HS-27A (cell line): ENCODE measurements at places on chromosomes 5 and 9.

- no peak for DNase-seq
Measured at GRCh38 chr5:161305601-161306000, 240.9 kb downstream of the GABRB2 start.

DNA sequence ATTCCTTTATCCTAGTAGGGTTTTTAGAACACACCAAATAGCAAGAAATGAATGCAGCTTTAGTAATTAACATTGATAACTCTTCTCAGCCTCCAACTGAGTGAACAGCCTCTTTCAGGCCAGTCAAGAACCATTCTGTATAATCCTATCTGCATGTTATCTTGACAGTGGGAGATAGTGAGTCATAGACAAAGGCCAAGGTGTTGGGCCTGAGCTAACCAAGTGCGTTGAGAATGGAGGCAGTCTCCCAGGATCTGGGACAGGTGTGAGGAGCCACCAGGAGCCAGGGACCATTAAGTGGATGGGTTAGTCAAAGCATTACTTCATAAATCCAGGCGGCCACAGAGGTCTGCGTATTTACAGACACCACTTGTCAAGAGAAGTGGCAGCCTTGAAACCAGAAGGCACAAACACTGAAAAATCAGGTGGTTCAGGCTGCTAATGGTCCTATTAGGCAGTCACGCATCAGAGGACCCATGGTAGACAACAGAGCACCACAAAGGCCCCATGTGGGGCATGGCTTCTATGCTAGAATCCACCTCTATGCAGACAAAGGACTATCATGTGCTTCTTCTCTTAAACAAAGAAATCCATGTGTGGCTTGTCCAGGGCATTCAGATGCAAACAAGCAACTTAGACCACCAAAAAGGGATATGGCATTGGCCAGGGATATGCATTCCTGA, 409.7 kb upstream of the PIK3R1 start:
- DNase-seq, result no peak

DNA sequence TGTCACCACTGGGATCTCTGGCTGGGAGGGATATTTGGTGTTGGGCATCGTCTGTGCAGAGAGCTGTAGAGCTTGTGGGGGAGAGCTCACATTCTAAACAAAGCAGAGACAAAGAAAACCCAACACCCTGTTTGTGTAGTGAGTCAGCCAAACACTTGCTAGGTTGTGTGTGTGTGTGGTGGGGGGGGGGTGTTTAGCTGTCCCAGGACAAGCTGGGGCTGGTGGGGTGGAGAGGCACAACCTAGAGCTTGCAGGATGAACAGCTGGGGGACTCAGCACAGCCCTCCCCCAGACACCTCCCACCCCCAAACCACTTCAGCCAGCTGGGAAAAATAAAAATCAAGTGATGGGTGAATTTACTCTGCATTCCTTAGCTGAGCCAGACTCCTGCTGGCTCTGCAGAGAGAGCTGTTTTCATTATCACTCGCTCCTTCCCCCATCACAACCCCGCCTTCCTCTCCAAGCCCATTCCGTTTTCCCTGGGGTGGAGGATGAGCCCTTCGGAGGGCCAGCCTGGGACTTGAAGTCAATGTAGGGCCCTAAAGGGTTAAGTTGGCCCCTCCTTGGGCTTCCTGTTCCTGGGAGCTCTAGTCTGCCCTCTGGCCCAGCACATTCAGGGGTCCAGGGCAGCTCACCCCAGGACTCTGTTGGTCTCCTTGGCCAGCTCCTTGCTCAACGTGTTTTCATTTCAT, 2.6 kb downstream of the OLFML2A start:
- DNase-seq, result peak; percentile 58

DNA sequence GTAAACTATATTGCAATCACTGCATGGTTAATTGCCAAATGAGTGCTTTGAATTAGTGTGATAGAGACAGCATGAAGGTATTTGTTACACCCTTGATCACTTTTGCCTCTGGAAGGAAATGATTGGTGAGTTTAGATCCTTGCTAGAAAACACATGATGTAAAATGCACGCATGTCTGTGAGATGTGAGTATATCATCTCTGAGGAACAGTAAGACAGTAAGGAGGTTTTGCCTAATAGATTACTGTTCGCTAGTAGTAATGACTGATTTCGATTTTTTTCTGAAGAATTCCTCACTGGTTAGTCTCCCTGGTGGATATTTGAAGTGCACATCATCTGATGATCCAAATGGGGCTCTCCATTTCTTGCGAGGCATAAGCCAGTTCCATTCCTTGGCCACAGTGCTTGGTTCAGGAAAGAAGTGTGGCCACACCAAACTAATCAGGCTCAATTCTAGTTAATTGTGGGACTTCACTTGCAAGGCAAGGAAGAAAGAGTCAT, 156.4 kb upstream of the ADRA1B start:
- DNase-seq, result no peak

DNA sequence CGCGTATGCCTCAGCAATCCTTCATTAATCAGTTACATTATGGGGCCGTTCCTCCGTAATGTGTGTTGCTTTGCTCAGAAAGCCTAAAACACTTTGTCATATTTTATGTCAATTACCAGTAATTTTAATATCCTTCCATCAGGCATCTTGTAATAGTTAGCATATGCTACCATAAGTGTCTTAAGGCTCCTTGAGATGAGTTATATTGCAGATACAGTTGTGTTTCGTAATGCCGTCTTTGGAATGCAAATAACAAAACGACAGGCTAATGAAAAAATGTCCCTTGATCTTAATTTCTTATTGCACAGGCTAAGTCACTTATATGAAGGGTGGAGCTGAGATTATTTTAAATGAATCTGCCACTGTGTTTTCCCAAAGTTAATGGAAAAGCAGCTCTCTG, 50.5 kb downstream of the TBCA start:
- DNase-seq, result no peak

- no peak for DNase-seq
Measured at GRCh38 chr5:90437663-90438062, 28.1 kb upstream of the CETN3 start.

DNA sequence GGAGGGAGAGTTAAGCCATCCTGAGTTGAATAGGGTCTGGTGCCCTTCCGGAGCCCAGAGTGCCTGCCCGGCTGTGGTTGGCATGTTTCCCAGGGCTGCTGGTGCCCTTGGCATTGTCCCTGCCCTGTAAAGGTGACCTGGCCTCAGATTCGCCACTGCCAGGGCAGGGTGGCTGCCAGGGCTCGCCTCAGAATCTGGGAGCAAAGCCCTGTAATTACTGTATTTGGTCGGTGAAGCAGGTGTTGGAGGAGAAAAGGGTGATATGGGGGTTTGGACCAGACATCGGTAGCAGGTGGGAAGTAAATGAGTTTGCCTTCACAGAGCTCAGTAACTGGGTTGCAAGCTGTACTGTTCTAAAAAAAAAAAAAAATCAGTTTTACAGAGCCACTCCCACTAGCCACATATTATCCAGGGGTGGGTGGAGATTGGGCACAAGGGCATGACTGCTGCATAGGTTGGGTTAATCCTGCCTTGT, 47.6 kb downstream of the RGS3 start:
- DNase-seq, result no peak

DNA sequence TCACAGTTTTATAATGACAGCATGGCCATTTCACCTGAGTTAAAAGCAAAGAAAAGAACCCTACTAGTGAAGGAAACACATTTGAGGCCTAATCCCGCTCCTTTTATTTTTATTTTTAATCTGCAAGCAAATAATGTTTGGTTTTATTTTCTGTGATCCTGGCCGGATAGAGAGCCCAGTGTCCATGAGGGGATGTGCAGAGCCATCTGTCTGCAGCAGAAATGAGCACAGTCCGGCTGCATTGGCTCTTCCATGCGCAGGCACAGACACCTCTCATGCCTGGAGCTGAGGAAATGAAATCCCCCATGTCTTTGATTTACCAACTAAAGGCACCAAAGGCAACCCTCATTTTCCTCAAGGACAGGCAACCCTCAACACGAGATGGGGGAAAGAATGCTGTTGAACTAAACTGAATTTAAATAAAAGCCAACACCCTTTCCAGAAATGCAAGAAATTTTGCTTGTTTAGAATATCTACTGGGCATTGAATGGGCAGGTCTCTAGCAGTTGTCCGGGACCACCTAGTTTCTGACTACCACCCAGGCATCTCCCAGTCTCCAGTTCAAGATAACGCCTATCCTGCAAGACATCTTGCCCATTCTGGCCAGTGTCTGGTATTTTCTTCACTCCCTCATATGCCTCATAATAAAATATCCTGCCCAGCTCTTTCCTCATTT, 47.9 kb upstream of the SEMA6A start:
- no peak for DNase-seq

DNA sequence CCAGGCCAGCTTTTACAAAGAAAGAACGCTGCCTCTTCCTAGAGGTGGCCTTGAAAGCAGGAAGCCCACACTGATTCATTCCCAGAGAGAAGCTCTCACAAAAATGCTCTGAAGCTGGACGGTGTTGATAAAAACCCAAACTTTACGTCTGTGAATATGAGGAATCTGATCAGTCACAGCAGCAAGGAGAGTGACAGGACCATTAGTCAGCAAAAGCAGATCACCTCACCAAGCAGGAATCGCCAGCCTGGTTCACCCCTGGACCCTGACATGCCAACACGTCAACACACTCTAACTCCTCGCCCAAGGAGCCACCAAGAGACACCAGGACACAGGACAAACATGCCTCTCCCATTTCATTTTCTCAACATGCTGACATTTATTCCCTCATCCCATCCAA, 70.6 kb upstream of the ZNF622 start:
- DNase-seq, result peak; percentile 30

GRCh38 chr5:52863715-52864290, 76.1 kb downstream of the ITGA1 start:
- no peak for DNase-seq

GRCh38 chr5:78550891-78551290, 97.7 kb downstream of the LHFPL2 start:
- no peak for DNase-seq

DNA sequence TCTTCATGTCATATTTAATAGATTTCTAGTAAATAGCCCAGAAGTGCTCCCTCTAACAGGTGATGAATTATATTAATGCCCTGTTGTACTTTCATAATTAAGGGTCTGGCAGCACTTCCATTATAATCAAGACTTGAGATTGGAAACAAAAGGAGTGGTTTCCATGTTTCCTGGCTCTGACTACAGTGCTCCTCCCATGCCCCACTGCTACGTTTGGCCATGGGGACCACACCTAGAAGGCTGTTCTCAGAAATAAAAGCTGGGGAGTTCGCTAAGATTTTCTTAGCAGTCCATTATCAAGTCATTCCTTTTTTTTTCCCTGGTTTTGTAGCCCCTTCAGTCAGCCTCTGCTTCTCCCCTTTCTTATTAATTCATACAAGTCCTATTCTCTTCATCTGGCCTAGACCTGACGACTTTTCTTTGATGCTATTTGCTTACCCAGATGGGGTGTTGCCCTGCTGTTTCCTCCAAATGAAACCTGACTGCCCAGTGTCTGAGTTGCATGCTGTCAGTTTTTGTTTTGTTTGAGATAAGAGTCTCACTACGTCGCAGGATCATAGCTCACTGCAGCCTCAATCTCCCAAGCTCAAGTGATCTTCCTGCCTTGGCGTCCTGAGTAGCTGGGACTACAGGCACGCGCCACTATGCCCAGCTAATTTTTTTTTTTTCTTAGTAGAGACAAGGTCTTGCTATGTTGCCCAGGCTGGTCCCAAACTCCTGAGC, 312.1 kb upstream of the EFNA5 start:
- no peak for DNase-seq

- DNase-seq, result no peak
Measured at GRCh38 chr5:149152317-149152746, 11.0 kb downstream of the ABLIM3 start.

- DNase-seq, result no peak
Measured at GRCh38 chr9:124258607-124259157, 933 bp downstream of the NEK6 start.

- DNase-seq, result no peak
Measured at GRCh38 chr5:53479590-53480415, 626 bp upstream of the FST start.

DNA sequence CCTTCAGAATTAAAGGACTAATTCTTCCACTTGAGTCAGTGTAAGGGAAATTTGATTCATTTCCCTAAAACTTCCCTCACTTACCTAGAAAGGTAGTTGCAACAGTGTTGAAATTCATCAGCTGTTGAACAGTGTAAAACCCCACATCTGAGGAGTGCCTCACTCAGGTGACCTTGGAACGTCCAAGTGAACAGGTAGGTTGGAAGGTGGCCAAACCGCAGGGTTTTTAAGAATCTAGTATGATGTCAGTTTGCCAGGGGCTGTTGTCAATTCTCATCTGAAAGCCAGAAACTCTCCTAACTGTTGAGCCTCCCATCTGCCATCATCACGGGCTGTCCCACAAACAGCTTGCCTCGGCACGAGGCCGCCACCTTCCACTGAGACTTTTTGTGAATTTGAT, 105.7 kb downstream of the TMEM174 start:
- no peak for DNase-seq

- no peak for DNase-seq
Measured at GRCh38 chr5:103541114-103541513, 21.5 kb downstream of the NUDT12 start.

DNA sequence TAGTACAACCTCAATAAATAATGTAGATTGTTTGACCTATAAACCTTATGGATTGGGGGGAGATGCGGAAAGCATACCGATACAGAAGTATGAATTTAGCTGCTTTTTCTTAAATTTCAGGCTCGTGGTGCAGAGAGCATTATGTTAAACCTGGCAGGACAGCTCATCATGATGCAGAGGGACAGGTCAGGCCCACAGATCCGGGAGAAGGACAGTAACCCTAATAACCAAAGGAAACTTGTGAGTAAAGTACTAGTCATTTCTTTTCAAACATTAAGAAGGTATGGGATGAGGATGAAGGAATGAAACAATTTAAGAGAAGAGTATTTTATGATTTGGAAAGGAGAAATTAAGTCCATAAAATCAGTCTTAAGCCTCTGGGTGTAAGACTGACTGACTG, 70.5 kb downstream of the ERMP1 start:
- no peak for DNase-seq

GRCh38 chr5:127492854-127493738, 24.3 kb upstream of the PRRC1 start:
- DNase-seq, result peak; percentile 20

- no peak for DNase-seq
Measured at GRCh38 chr5:160171666-160172065, 52.4 kb upstream of the PWWP2A start.

DNA sequence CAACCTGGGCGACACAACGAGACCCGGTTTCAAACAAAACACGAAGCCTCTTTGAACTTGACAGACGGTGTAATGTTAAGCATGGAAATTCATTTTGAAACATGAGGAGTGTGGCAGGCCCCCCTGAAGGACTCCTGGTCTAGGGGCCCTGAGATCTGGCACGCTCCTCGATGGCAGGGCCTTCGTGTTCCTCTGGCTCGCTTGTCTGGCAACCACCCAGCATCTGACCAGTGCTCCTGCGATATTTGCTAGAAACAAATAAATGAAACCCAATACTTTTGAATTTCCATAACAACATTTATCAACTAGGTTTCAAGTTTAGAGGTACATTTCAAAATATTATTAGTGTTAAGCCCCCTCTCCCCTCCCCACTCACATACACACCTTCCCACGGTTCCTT, 193.0 kb downstream of the ERCC6L2 start:
- no peak for DNase-seq
